ENCODE measurements at places on chromosomes 4 and X.

DNA sequence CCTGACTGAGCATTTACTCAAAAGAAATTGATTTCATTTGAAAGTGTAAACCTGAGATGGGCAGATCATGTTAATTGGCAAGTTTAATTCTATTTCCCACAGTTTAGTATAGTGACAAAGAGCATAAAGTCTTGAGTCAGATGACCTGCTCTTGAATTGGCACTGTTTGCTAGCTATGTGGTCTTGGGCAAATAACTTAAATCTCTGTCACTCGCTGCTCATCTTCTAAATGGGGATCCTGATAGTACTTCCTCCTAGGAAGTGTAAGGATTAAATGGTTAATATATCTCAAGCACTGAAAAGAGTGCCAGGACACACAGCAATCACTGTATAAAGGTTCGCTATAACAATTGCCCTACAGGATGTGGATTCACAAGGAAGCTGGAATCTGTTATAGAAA lies 242.8 kb upstream of the JADE1 start:
- no peak for DNase-seq

DNA sequence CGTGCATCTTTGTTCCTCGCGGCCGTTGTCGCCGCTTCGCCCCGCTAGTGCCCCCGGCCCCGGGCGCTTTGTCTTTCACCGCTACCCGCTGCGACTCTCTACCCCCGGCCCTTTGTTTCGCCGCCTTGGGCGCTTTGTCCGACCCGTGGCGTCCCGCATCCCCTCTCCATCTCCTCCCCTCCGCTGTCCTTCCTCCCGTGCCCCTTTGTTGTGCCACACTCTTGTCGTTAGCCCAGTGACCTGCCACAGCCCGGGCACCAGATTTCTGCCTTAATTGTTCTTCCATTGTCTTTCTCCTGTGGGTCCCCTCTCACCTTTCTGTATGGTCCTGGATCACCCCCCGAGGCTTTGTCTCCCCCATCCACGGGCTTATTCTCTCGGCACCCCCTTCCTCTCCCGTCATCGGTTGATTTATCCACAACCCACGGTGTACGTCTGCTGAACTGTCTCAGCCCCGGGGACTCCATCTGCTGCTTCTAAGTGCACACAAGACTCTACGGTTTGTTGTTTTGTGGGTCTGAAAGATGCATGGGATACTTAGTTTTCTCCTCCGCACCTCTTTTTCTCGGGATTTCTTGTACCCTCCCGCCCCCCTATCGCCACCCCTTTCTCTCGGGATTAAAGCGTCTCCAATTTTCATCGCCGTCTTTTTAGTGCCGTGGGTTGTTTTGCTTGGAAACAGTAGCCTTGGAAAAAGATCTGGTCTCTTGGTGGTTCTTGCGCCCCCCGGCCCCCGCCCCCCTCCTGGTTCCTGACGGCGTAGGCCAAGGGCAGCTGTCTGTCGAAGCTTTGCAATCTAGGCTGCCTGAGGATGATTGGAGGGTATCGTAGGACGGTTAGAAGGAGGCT lies 783 bp downstream of the RBPJ start:
- no peak for DNase-seq

DNA sequence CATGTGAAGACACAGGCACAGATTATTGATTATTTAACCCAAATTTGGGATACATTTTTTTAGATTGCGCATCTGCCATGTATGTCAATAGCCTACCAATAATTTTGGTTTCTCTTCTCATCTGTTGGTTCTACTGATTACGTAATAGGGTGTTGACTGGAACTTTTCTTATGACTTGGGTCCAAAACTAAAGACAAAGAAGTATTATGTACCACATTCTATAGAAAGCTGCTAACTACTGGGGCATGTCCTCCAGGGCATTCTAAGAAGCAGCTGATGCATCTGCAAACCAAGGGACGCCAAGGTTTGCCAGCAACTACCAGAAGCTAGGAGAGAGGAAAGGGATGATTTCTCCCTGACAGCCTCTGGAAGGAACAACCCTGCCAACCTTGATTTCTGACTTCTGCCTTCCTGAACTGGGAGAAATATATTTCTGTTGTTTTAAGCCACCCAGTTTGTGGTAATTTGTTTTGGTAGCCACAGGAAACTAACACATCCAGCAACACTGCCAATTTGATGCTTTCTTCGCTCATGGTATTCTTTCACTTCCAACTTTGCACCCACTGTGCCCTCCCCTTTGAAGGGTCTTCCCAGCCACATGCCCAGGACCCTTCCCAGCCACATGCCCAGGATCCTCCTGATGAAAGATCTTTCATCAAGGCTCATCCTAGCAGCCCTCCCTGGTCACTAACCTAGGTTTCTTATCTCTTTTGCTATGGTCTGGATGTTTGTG lies 15.9 kb upstream of the TLR1 start:
- no peak for DNase-seq

DNA sequence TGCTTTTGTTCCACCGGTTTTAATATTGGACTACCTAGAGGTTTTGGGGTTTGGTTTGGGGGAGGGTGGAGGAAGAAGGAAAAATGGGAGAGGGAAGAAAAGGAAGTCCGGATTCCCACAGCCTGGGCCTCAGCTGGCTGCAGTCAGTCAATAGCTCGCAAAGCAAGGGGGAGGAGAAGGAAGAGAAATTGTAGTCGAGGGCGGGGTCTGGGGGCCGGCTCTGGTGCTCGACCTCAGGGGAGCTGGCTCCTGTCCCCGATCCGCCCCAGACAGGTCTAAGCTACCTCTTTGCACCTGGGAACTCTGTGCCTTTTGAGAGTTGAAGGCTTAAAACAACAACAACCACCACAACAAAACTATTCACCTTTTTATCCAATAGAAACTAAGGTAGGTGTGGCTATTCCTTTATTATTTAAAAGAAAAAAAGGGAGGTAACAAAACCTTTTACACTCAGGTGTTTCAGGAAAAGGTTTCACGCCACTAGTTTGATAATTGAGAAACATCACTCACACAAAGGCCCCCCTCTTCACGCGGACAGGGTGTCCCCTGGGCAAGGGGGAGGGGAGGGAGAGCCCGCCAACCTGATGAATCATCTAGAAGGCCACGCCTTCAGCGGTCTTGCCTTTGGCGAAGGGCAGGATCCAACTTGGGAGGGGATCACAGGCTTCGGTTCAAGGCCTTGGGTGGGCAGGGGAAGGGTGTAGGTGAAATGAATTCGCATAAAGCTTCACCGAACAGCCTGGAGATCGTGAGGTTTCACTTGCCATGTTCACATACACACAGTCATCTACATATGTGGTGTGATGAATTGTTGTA lies 1.6 kb upstream of the LNX1 start:
- no peak for DNase-seq

DNA sequence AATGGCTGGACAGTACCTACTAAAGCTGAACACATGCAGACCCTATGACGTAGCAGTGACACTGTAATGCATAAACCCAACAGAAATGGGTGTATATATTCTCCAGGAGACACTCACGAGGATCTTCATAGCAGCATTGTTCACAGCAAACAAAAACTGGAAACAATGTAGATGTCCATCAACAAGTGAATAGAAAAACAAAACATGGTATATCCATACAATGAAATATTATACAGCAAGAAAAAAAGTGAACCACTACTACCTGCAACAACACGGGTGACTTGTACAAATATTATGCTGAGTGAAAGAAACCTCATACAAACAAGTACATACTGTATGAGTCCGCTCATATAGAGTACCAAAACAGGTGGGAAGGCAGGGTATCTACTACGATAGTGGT lies 16.5 kb downstream of the ARHGEF6 start:
- no peak for DNase-seq

DNA sequence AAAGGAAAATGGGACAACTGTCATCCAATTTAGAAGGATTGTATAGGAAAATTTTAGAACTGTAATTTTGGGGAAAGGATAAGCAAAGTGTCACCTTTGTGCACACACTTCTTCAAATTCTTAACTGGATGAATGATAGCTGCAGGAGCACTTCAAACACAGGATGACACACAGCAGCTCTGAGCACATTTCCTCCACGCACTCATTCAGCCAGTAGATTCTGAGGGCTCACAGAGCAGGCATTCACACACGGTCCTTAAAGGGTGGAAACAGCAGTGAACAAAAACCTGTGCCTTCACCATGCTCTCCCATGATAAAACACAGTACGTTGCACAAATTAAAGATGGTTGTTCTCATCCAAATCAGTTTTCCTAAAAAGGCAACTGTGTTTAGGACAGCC lies 38.5 kb upstream of the KLF3 start:
- no peak for DNase-seq

DNA sequence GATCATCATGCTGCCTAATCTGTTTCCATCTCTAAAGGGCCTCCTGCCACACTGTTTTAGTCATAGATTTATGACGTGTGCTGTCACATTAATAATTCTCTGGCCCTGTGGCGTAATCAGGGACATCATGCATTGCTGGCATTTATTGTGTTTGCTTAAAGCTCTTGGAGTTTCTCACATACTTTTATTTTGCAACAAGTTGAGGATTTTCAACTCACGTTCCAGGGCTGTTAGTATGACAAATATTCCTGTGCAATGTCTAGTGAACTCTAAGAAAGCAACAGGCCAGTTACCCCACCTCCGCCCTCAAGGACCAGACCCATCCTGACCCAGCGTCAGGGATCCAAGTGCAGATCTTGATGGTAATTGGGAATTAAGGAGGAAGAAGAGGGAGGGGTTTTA lies 7.8 kb upstream of the PIGA start:
- DNase-seq, result no peak

DNA sequence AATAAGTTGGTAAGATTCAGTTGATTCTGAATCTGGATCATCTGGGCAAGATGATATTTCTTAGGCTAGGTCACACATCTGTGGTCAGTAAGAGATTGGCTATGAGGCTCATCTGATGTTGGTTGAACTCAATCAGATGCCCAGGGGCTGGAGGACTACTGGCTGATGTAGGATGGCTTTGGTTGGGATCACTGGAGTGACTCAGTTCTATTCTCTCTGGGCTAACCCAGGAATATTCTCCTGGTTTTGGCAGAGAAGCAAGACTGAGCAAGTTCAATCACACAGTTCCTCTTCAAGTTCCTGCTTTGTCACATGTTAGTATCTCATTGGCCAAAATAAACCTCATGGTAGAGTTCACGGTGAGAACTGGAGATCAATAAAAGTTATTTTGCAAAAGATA lies 902.3 kb upstream of the SLIT2 start:
- DNase-seq, result no peak

GRCh38 chr4:139460565-139460964 lies 6.6 kb downstream of the RAB33B start:
- no peak for DNase-seq

- no peak for DNase-seq
These were observed 427 bp downstream of the ZNF182 start for GRCh38 chrX:48003367-48003757.

DNA sequence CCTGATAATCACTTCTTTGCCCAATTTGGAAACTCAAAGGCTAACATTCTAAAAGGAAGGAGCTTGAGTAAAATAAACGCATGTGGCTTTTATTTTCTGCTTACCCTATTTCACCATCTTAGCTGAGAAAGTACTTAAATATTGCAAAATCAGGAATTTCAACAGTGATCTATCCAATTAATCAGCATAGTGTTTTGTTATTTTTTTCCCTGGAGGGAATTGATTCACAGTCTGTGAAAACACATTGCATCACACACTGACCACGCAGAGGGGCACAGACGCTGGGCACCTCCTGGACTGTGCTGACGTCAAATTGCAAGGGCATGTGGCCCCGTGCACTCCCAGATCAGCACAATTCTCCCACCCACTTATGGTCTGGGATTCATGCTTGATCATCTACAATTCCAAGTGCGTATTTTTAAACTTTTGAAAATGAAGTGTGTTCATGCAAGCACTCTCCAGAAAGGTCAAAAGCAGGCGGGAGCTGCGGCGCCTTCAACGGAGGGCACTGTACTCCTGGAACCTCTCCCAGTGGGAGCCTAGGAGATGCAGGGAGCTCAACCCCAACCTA lies 320.6 kb upstream of the PPARGC1A start:
- no peak for DNase-seq

- no peak for DNase-seq
These were observed 1174.4 kb upstream of the PCDH10 start for GRCh38 chr4:131974730-131975129.

DNA sequence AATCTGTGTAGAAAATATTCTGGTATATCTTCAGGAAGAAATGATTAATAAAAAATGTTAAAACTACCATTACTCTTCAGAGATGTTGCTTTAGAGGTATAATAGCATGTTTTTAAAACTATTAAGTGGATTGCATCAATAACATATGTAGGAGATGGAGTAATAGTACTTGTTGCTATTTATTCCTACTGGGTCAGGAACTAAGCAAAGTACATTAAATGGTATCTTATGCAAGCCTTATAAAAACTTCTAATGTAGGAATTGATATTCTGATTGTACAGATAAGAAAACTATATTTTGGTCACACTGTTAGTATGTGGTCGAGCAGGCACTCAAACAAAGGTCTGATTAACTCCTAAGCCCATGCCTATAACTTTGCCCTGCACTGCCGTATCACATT lies 31.4 kb upstream of the PDLIM5 start:
- DNase-seq, result no peak

- DNase-seq, result no peak
These were observed 45.4 kb upstream of the UGT2A3 start for GRCh38 chr4:68997040-68997439.

GRCh38 chr4:86556791-86557415 lies 37.2 kb upstream of the PTPN13 start:
- no peak for DNase-seq

DNA sequence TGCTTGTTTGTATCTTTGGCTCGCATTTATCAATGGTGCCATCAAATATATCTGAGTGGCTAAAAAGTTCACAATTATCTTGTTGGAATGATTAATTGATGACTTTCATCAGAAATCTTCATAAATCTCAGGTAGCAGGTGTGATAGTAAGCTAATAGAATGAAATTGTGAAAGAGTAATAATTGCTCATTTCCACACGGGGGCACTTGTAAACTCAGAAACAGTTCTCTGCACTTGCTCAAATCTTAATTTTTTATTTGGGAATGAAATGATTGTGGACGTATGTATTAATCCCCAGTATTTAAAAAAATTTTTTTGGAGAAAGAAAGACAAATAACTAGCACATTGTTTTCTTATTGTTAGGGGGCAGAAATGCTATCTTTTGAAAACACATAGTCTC lies 132.8 kb downstream of the DTHD1 start:
- DNase-seq, result no peak

- DNase-seq, result no peak
These were observed 3.4 kb downstream of the OGT start for GRCh38 chrX:71536285-71536684.

GRCh38 chr4:74840936-74841509 lies 46.7 kb upstream of the BTC start:
- DNase-seq, result no peak

DNA sequence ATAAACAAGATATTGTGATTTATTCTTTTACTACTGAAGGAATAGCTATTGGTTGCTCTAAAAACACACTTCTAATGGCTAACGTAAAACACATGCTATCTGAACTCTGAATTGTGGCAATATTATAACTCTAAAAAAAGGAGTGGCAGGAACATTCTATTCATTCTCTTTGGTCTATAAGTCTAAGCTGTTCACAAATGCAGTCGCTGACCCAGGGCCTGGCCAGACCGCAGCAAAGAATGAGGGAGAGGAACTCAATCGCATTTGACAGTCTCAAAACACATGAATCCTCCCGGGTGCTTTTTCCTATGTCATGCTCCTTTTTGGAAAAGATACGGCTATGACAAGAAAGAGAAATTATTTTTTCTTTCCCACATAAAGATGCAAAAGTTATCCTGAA lies 651.6 kb upstream of the PITX2 start:
- no peak for DNase-seq
